ENCODE measurements at places on chromosomes 2 and 18. TPM values are rescaled to one million over a fixed set of nuclear protein-coding genes. Genes with fewer than 3 reads are reported as not detected.
A peak's percentile ranks its signal among the peaks of the same experiment; 100 is the strongest.

DNA sequence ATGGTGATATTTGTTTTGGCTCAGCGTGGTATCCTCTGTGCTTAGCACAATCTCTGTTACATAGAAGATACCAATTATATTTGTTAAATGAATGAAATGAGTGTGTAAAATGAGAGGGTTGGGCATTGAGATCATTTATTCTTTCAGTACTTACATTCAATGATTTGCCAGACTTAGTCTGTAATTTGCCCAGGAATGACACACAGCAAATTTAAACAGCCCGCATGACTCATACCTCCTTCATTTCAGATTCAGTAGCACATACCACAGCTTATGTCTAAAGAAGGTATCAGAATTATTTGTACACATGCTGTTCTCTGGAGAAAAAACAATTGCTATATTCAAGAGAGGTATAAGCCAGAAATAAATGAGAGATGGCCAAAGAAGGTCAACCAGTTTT, 37.0 kb downstream of the KLHL14 start:
- DNase-seq = no peak

- no peak for DNase-seq
These were observed 43.2 kb upstream of the UBE2F start for GRCh38 chr2:237923481-237924163.

Gene RNU2-63P
- not detected for total RNA-seq

DNA sequence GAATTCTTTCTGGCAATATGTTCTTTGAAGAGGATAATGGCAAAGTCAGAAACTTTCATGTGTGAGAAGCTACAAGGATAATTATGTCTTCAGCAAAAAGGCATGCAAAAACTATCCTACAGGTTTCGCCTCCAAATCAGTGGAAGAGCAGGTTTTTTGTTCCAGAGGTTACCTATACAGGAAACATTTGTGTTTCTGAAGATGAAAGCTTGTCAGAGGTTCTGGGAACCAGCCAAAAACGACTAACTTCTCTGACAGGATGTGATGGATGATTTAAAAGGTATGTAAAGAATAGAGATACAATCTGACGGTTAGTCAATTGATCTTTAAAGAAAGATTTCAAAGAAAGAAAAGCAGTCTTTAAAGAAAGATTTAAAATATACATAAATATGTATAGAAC, 37.6 kb downstream of the RND3 start:
- DNase-seq = no peak

Gene CXCR1
- 0.65 TPM for total RNA-seq

DNA sequence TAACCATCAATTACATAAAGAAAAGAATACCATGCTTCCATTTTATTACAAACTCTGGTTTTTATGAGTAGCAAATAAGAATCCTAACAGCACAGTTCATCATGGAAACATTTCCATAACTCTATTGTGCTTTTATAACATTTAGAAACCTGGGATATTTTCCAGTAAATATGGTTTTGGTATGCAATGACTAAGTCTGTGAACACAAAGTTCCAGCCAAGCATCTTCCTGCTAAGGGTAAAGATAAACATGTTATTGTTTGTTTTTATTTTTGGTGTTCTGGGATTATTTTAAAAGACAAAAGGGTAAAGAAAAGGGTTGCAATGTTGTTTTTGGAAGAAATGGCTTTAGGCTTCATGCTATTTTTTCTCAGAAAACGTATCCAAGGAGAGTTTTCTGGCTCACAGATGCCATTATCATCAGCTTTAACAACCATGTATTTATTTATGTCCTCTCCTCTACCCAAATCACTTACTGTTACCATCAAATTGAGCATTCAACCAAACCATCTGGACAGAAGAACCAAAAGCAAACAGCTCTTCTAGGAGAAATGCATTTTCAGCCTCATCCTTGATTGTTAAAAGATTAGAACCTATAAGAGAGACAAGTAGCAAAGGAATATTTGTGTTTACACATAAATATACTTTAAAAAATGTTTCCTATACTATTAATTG, 116.0 kb downstream of the PLA2R1 start:
- DNase-seq = no peak

Gene SLC14A1
- 5.6 TPM for total RNA-seq

GRCh38 chr2:235054475-235054874, 102.7 kb downstream of the SH3BP4 start:
- no peak for DNase-seq

DNA sequence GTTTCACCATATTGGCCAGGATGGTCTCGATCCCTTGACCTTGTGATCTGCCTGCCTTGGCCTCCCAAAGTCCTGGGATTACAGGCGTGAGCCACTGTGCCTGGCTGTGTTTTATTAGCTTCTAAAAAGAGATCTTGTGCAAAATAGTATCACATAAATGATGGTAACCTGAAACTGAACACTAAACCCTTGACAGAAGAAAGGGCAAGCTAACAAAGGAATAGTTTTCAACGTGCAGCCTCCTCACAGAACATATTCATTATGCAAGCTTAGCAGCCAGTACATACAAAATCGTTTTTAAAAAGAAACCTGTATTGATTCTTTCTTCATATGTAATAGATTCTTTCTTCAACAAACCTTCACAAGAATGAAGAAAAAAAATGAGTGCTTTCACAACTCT, 20.6 kb downstream of the CHN1 start:
- DNase-seq = no peak

DNA sequence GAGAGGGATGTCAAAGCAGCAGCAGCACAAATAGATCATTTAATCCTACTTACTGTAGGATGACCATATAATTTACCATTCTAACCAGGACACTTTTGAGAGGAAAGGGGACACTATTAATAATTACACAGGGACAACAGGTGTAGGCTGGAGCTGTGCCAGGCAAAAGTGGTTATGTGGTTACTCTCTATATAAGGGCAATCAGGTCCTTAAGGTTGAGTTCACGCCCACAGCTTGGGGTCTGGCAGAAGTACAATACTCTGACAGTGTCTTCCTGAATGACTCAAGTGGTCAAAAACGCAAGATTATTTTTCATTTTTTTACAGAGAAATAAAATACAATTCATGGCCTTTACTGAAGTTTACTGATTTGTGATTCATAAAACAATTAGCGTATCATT, 2.8 kb downstream of the PREPL start:
- DNase-seq = no peak

DNA sequence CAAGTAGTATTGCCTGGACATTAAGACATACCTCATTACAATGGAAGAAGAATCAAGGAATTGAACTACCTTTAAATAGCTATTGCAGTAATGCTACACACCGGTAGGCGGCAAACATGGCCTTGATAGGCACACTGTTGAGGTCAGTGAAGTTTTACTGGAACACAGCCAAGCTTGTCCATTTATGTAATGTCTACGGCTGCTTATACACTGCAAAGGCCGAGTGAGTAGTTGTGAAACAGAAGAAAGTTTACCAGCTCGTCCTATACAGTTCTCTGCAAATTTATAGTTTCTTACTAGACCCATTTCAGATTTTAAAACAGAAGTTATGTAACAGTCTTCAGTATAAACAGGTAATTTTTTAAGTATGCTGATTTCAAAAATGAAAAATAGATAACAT, 38.8 kb downstream of the PPP4R1 start:
- DNase-seq = peak; percentile 48

Gene SCYGR4
- 0.84 TPM for total RNA-seq

DNA sequence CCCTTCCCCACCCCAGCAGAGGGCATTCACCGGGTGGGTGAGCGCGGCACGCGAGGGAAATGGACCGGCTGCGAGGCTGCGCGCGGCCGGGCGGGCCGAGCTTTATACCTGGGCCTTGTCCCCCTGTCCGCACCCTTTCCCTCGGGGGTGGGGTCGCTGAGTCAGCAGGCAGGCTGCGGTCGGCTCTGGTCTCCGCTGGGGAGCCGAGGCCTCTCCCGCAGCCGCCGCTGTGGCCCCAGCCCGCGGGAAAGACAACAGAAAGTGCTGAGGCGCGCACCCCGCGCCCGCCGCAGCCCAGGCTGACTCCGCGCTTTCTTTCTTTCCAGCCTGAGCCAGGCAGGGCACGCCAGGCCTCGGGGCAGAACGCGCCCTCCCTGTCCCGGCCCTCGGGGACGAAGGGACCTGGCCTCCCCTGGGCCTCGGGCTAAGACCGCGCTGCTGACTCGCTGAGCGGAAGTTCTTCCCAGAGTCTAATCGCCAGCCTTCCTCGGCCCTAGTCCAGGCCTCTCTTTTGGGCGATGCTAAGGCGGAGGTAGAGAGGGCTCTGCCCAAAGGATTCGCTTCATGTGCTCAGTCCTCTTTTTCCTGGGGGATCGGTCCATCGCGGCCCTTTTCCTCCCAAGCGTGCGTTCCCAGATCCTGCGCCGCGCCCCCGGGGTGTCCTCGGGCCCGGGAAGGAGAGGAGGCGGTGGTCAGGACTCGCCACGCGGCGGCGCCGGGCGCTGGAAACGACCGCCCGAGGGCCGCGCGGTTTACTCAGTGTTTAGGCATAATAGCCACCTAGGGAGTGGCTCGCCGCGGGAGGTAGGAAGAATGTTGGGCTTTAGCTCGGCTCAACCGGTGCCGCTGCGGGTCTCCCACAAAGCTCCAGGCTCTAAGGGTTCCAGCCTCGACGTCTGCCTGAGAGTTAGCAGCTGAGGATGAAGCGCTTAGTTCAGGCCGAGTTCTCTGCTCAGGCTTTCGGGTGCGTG, at the start of gene CRYBA2:
Gene CRYBA2, minus strand, starts transcription at position 78 of the 971 bp plus-strand sequence. CDS start 246 bp downstream, outside the sequence.
- no peak for DNase-seq

DNA sequence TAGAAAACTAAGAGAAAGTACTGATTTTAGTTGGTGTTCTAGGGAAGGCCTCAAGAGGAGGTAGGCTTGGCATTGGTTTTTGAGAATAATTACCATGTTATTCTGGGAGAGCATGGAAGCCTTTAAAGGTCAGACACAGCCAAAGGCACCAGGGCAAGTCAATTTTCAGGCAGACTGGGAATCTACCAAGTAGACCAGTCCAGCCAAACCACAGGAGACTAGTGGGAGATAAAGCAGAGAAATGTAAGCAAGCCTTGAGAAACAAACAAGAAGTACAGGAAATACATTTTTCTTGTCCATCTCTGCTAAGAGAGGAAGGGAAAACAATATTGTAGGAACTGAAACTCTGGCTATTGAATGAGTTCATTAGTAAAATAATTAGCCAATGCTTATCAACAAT, 5.5 kb upstream of the CCDC68 start:
- no peak for DNase-seq

DNA sequence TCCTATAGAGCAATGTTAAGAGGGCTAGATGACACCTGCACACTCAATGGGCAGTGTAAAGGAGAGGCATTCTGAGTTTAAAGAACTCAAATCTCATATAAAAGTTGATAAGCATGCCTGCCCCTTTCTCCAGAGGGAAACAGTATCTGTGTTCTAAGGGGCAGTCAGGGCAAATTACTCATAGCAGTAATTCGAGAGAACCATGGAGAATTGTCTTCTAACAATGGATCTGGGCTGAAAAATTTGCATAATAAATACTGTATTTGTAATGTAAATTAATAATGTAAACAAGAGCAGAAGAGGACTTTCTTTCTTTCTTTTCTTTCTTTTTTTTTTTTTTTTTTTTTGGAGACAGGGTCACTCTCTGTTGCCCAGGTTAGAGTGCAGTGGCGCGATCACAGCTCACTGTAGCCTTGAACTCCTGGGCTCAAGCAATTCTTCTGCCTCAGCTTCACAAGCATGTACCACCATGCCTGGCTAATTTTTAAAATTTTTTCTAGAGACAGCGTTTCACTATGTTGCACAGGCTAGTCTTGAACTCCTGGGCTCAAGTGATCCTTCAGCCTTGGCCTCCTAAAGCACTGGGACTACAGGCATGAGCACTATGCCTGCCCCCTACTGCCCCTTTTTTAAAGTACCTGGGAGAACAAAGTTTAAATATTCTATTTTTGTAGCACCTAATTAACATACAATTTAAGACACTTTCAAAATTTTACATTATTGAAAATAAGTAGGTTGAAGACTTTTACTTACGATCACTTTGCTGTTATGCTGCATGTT, 70.6 kb downstream of the OTX1 start:
- no peak for DNase-seq

DNA sequence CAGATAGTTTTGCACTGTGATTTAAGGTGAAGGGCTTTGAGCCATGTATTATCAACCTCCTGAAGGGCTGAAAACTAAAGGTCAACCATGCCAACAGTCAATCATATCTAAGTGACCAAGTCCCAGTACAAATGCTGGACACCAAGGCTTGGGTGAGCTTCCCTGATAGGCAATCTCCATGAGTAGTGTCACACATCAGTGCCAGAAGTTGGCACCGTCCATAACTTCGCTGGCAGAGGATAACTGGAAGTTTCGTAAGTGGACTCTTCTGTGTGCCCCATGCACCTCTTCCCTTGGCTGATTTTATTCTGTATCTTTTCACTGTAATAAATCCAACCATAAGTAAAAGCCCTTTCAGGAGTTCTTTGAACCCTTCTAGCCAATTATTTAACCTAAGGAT, 13.2 kb downstream of the REV1 start:
- no peak for DNase-seq

DNA sequence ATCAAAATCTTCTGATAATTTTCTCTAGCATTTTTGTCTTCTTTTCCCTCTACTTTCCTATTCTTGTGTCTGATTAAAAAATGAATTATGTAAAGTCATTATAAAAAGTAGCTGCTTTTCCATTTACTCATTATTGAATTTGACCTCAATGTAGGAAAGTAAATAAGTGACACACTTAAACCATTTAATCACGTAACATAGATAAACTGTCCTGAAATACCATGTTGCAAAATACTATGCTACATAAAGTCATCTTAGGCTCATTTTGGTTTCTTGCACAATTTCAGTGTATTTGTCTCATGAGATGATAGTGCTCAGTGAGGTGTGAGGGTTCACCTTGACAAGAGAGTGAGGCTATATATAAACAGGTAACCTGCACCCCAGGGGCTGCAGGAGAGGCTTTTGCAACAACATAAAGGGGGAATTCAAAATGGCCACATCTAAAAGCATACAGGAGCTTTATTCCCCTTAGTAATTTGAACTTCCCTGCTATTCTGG, 502.7 kb downstream of the RNF144A start:
- no peak for DNase-seq

Gene KIF5C
- 2.3 TPM for total RNA-seq

GRCh38 chr2:26904839-26905238, 56.9 kb downstream of the DPYSL5 start:
- no peak for DNase-seq

DNA sequence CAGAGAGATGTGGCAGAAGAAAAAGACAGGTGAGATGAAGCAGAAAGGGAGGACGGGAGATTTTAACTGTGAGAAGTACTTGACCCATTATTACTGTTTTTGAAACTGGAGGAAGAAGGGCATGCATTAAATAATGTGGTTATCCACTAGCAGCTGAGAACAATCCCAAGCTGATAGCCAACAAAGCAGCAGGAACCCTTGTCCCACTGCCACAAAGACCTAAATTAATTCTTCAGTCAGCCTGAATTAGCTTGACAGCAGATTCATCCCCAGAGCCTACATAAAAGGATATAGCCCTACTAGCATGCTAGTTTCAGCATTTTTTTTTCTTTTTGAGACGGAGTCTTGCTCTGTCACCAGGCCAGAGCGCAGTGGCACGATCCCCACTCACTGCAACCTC, 19.5 kb upstream of the REG3A start:
- no peak for DNase-seq

Measured in omental fat pad (tissue), 4 donors.